Caudate nucleus (tissue), 63 donors: ENCODE measurements at places on chromosomes 12 and 14.

DNA sequence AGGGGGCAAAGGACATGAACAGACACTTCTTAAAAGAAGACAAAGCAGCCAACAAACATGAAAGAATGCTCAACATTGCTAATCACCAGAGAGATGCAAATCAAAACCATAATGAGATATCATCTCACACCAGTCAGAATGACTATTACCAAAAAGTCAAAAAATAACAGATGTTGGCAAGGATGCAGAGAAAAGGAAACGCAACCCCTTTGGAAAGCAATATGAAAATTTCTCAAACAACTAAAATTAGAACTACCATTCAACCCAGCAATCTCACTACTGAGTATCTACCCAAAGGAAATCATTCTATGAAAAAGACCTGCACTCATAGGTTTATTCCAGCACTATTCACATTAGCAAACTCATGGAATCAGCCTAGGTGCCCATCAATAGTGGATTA is 25.6 kb downstream of the MDM1 start:
- DNase-seq, result no peak

GRCh38 chr14:93369713-93370266 is 22.8 kb downstream of the COX8C start:
- no peak for DNase-seq

GRCh38 chr12:69896653-69897381 is 71.8 kb downstream of the MYRFL start:
- no peak for DNase-seq

GRCh38 chr14:67571991-67572323 is 28.1 kb downstream of the PIGH start:
- no peak for DNase-seq

DNA sequence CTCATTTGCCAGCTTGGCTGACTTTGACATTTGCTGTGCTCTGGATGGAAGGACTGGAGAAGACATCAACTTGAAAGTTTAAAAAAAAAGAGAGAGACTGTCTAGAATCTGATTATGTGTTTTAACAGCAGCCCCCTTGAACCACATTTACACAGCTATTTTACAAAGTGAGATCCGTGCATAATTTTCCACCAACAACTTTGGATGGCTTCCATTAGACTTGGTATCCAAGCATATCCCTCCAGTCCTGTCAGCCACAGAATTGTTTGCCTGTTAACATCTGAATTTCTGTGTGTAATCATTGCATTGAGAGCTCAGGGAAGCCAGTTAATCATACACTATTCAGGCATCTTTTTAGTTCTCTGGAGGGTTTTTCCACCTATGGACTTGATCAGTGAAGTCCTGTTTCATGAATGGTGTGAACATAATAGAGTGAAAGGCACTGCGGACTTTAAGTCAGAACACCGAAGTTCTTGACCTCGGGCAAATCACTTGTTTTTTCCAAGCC is 93.7 kb downstream of the SAMD4A start:
- no peak for DNase-seq

- no peak for DNase-seq
These were observed 222.2 kb downstream of the ERC1 start for GRCh38 chr12:1213205-1213604.

GRCh38 chr12:113724794-113725556 is 241.2 kb downstream of the RBM19 start:
- DNase-seq, result no peak

GRCh38 chr14:36502558-36503508 is 17.2 kb downstream of the NKX2-1 start:
- DNase-seq, result no peak

GRCh38 chr14:87745507-87746118 is 247.4 kb downstream of the GALC start:
- no peak for DNase-seq
